ENCODE measurements at places on chromosomes 7 and 10.
A peak's percentile ranks its signal among the peaks of the same experiment; 100 is the strongest.

GRCh38 chr10:109701633-109702215 is 221.6 kb downstream of the XPNPEP1 start:
- no peak for ATAC-seq

- ATAC-seq: no peak
Observed at GRCh38 chr10:125548878-125549277, 134.1 kb downstream of the TEX36 start.

DNA sequence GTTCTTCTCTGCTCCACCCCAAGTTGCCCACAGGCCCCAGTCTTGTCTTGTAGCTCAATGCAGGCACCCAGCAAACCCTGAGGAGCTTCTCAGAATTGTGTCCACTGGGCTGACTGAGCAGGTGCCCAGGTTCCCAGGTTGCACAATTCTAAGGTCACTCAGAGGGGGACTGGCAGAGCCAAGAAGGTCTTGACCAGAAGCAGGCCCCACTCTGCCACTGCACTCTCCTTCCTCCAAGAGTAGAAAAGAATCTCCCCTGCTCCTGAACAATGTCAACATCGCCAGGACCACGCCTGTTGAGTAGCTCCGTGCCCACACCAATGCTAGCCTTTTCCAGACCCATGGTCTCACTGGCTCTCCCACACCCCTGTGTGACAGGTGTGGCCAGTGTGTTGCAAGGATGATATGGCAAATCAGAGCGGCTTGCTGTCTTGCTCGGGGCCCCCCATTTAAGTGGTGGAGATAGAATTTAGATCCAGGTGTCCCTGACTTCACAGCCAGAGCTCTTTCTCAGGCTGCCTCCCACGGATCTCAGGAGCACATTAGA is 577 bp downstream of the LRRC18 start:
- ATAC-seq: no peak

- ATAC-seq: peak; percentile 11
Observed at GRCh38 chr10:25999295-25999981, 65.4 kb downstream of the MYO3A start.

DNA sequence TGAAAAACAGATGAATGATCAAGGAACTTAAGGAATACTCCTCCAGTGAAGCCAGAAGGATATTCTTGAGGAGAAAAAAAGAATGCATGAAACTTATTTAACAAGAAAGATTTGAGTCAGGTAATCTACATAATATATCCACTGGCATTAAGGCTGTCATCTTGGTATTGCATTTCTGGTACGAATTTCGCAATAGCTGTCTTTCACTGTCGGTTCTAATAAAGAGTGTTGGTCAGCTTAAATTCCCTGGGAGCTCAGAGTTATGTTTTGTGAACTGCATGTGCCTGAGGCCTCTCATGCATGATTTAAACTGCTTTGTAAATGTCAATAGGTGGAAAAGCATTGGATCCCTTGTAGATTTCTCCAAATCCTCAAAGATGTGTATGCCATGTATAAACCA is 565.3 kb upstream of the GALNT17 start:
- ATAC-seq: no peak

DNA sequence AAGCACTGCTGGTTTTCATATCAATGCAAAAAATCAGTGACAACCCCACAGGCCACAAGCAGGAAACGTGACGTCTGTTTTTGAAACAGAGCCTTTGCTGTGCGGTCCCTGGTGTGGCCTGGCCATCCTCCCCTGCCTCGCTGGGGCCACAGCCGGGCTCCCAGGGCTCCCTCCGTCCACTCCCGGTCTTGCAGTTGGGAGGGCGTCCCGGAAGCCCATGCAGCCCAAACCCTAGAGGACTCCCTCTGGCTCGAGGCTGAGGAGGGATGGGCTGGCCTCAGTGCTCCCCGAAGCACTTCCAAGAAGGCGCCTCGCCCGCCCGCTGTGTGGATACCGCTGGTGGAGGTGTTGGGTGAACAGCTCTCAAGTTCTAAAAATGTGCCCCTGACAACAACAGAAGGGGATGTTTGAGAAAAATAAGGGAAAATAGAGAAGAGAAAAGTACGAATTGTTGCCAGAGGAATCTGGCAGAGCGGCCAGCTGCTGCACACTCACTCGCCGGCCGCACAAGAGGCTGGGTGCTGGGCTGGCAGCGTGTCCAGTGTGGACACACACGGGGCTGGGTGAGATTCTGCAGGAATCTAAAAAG is 73.5 kb downstream of the ZRANB1 start:
- no peak for ATAC-seq

DNA sequence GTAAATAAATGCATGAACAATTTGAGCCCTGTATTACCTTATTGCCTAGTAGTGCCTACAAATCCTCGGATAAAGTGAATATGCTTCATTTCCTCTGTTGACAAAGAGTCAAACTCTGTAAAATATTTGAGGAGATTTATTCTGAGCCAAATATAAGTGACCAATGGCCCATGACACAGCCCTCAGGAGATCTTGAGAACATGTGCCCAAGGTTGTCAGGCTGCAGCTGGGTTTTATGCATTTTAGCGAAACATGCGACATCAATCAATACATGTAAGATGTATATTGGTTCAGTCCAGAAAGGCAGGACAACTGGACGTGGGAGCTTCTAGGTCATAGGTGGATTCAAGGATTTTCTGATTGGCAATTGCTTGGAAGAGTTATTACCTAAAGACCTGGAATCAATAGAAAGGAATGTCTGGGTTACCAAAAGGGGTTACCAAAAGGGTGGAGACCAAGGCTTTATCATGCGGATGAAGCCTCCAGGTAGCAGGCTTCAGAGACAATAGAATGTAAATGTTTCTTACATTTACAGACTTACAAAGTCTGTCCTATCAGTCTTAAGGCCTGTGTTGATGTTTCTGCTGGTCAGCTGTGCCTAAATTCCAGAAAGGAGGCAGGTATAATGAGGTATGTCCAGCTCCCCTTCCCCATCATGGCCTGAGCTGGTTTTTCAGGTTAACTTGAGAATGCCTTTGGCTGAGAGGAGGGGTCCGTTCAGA is 220.1 kb upstream of the FZD1 start:
- no peak for ATAC-seq

GRCh38 chr10:33520223-33520622 is 185.8 kb upstream of the NRP1 start:
- no peak for ATAC-seq

DNA sequence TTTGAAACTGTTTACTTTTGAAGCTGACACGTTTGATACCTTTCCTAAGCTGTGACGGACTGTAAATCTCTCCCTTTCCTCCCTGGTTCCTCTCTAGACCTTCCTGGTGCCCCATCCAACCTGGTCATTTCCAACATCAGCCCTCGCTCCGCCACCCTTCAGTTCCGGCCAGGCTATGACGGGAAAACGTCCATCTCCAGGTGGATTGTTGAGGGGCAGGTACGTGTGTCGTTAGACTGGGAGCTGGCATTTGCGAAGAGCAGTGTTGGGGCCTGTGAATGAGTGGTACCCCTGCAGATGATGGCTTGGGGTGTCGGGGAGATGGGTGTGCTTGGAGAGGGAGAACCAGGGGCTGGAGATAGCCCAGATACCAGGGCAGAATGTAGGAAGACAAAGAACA is 602.7 kb upstream of the FOXK1 start:
- no peak for ATAC-seq

- no peak for ATAC-seq
Observed at GRCh38 chr7:43698460-43699255, 30.7 kb downstream of the COA1 start.

DNA sequence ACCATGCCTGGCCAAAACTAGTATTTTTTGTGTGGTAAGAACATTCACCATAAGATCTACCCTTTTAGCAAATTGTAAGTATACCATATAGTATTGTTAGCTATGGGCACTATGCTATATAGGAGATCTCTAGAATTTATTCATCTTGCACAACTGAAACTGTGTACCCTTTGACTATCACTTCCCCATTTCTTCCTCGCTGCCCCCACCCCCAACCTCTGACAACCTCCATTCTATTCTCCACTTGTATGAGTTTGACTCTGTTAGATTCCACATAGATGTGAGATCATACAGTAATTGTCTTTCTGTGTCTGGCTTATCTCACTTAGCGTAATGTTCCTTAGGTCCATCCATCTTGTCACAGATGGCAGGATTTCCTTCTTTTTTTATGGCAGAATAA is 3.6 kb downstream of the CASP7 start:
- no peak for ATAC-seq

- ATAC-seq: no peak
Observed at GRCh38 chr10:112966194-112966855, 16.3 kb downstream of the TCF7L2 start.
